T-helper 17 cell (primary cell): ENCODE measurements at places on chromosomes 11 and 22.

DNA sequence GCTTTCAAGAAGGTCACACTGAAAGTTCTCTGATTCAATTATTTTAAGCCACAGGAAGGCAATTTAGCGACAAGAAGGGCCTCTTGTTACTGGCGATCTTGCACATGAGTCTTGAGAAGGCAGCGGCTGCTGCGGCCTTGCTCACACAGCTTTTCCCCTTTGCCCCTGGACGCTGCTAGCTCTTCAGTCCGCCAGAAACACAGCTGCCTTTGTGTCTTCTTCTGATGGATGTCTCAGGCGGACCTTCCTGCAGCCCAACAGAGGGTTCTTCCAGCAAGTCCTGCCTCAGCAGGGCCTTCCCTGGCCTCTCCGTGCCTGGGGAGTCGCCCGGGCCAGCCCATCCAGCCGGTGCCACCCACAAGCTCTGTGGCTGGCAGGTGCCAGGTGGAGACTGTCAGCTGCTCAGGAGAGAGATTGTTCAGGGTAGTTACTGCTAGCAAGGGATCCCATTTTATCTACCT, 59.4 kb downstream of the PKNOX2 start:
- no peak for DNase-seq

- no peak for DNase-seq
These were observed 321.3 kb downstream of the BLID start for GRCh38 chr11:121794671-121795141.

DNA sequence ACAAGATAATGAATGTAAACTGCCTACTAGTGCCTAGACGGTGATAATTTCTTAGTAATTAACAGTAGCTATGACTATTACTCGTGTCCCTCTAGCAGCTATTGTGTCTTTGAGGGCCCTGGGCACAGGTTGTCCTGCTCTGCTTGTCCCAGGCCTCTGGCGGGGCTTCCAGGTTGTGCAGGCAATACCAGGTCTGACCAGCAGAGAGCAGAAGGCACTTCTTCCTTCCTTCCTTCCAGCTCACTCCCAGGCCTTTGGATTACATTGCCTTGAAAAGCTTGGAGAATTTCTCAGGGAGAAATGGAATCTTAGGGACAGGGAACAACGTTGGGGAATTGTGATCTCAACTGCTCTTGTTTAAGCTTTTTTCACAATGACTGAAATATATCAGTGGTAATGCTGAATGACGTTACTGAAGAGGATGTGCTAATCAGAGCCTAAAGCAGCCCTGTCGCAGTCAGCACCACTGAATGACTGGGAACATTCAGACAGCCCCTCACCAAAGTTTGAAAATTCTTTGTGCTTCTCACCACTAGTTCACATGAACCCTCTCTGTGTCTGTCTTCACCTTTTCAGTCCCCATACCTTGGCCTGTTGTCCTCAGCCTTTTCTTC, 8.4 kb upstream of the CCKBR start:
- peak; percentile 30 for DNase-seq

DNA sequence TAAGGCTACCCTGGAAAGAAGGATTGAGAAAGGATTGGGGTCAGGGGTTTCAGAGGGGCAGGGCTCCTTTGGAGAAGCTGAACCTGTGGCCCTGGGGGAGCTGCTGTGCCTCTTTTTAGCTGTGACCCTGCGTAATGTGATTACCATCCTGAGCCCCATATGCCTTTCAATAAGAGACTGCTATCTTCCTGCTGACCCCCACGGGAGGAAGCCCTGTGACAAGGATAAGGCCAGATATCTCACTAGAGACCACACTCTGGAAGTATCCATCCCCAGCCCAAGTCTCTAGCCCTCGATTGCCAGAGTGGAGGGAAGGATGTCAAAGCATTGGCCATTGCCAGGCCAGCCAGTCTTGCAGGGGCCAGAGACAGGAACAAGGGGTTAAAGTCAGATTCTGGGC, 4.8 kb upstream of the SLC39A13 start:
- DNase-seq = no peak

DNA sequence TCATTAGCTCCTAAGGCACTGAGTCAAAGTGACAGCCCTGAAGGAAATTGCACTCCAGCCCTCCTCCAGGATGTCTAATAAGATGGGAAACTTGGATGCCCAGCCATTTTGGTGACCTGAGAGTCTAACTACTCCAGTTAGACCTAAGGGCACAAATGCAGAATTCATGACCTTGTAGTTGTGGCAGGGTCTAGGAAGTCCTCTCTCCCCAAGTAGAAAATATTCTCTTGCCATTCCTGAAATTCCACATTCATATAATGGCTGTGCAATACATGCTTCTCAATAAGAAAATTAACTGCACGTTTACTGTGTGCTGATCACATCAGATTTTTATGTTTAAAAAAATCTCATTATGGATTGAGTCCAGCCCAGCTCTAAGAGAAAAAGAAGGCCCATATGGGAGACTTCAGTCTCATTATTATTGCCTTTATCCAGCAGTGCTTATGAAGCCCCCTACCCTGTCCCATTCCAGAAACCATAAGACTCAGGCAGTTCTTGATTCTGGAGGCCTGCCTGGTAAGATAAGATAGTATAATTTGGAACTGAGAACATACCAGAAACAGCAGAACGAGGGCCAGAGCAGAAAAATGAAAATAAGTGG, 133.7 kb upstream of the LDLRAD3 start:
- DNase-seq = no peak

DNA sequence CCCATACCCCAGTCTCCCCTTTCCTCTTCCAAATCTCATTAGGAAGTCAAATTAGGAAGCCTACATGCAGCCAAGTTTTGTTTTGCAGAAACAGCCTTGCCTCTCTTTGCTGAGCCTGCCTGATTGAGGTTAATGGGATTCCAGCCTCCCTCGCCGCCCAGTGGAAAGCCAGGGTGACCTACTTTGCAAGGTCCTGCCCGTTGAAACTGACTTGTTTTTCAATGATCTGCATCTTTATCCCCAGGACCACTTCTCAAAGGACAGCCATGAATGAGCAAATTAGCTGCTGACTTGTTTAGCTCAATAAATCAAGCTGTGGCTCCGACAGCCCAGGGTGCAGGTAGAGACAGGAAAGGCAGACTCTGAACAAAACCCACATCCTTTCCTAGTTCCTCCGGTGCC, 110.4 kb downstream of the RRAS2 start:
- no peak for DNase-seq

DNA sequence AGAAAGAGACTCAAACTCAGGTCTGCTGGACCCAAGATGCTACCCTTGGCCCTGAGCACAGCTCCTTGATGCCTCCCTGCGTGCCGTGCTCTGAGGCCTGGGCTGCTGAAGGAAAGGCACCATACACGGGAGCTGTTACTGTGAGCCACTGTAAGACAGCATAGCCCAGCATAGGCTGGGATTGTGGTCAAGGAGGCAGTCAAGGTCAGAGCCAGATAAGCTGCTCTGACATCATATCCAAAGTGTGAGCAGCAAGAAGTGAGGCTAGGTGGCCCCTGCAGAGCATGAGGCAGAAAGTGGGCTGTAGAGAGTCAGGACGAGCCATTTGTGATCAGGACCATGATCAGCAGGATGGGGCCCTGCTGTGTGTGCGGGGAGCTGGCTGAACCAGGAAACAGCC, 7.7 kb downstream of the SLC22A8 start:
- DNase-seq = no peak

- DNase-seq = no peak
These were observed 128.5 kb downstream of the ENTHD1 start for GRCh38 chr22:39765046-39765445.

GRCh38 chr22:27975381-27976013, 56.4 kb upstream of the PITPNB start:
- DNase-seq = no peak

DNA sequence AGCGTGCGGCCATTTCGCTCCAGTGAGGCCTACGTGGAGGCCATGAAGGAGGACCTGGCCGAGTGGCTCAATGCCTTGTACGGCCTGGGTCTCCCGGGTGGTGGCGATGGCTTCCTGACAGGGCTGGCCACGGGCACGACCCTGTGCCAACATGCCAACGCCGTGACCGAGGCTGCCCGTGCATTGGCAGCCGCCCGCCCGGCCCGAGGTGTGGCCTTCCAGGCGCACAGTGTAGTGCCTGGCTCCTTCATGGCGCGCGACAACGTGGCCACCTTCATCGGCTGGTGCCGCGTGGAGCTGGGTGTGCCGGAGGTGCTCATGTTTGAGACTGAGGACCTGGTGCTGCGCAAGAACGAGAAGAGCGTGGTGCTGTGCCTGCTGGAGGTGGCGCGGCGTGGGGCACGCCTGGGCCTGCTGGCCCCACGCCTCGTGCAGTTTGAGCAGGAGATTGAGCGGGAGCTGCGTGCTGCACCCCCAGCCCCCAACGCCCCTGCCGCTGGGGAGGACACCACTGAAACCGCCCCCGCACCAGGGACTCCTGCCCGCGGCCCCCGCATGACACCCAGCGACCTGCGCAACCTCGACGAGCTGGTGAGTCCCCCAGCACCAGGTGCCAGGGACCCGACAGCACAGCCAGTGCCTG, 1.8 kb downstream of the GAS2L1 start:
- DNase-seq = no peak

- no peak for DNase-seq
These were observed 328.0 kb downstream of the MN1 start for GRCh38 chr22:27473533-27473932.

DNA sequence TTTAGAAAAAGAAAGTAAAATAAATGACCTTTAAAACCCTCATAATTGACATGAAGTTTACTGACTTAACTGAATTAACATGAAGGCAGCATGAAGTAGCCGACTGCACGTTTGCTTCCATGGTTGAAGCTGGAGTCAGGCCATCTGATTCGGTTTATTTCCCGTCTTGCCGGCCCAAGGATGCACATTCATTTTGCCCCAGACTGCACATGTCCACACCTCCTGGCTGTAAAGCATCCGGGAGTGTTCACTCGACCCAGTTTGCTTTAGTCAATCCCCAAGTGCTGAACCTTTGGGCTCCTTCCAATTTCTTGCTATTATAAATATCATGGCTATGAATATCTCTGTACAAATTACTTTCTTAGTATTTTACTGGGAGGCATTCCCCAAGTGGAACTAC, 17.7 kb upstream of the TUB start:
- DNase-seq = no peak

DNA sequence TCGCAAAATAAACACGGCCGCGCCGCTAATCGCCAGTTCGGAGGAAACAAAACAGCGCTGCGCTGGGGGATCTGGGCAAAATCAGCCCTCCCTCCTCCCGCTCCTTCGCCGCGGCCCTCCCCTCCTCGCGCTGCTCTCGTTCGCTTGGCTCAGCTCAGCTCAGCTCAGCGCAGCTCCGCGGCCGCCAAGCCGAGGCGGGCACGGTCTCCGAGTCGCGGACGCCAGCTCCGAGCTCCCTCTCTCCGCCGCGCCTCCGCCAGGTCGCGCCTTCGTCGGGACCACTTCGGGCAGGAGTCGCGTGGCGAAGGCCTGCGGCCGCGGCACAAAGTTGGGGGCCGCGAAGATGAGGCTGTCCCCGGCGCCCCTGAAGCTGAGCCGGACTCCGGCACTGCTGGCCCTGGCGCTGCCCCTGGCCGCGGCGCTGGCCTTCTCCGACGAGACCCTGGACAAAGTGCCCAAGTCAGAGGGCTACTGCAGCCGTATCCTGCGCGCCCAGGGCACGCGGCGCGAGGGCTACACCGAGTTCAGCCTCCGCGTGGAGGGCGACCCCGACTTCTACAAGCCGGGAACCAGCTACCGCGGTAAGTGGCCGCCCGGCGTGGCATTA, at the start of gene SPON1:
TSS of gene SPON1 (plus strand) at position 162 of the 607 bp plus-strand sequence. CDS start at position 344, 182 bp downstream.
- DNase-seq = peak; percentile 32
